Left ventricle myocardium superior (tissue), 1 donor: ENCODE measurements at places on chromosomes 2 and 18. TPM values are rescaled to one million over a fixed set of nuclear protein-coding genes. Genes with fewer than 3 reads are reported as not detected.
A peak's percentile ranks its signal among the peaks of the same experiment; 100 is the strongest.

The TWIST2 gene
- 2.6 TPM for total RNA-seq

The KCNJ13 gene
- not detected for total RNA-seq

DNA sequence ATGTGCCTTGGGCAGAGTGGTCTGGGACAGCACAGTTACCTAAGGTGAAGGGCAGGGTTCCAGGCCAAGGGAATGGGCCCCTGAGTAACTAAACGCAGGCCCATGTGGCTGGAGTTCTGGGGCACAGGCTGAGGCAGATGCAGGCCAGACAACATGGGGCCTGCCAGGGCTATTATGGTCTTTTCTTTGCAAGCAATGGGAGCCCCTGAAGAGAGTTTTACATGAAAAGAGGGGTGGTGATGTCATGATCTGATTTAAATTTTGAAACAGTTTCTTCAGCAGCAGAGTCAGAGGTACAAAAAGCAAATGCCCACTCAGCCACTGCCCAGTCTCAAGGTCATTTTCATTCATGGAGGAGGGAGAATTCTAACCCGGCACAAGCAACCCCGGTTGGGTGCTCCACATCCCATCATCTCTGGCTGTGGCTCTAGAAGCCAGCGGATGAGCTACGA is 5.6 kb downstream of the CHST10 start:
- DNase-seq: no peak

- DNase-seq: no peak
Measured at GRCh38 chr2:9594366-9595054, 36.3 kb downstream of the YWHAQ start.

DNA sequence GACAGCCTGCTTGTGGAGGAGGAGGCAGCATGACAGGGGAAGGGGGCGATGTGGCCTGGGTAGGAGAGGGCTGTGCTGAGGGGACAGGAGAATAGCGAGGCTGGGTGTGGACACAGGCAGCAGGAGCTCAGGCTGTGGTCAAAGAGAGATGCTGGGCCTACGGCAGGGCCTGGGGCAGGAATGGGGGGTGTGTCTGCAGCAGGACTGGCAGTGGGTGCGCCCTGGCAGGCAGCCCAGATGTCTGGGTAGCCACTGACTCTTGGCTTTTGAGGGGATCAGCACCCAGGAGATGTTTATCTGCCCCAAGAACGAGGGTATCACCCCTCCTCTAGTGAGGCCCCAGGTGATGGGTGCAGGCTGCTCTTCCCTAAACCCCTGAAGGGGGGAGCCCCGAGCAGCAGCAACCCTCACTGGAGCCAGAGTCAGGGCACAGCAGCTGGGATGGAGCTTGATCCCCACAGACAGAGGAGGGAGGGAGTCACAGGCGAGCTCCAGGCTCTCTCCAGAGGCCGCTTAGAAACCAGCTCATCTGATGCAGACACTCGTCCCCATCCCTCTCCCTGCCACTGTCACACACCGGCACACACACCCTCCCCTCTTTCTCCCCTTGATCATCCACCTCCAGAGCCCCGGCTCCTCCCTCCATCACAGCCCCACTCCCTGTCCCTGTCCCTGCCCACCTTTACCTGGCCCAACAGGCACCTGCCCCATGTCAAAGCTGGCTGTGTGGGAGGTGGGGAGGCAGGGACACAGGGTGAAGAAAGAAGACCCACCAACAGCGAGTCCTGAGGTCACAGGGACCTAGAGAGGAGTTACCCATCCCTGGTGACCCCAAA is 29.8 kb upstream of the TNS1 start:
- no peak for DNase-seq

DNA sequence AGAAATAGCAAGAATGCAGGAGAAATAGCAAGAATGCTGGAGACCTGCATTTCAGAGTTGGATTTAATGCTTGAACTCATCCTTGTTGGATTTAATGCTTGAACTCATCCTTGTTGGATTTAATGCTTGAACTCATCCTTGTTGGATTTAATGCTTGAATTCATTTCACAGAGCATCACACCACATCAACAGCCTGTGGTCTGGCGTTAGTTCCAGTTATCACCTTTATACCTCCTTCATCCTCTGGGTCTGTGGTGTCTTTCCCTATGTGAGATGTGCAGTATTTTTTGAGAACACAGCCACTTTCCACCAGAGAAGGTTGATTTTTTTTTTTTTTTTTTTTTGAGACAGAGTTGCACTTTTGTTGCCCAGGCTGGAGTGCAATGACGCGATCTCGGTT is 546.4 kb upstream of the SOX11 start:
- no peak for DNase-seq

The BOLL gene
- total RNA-seq: not detected

DNA sequence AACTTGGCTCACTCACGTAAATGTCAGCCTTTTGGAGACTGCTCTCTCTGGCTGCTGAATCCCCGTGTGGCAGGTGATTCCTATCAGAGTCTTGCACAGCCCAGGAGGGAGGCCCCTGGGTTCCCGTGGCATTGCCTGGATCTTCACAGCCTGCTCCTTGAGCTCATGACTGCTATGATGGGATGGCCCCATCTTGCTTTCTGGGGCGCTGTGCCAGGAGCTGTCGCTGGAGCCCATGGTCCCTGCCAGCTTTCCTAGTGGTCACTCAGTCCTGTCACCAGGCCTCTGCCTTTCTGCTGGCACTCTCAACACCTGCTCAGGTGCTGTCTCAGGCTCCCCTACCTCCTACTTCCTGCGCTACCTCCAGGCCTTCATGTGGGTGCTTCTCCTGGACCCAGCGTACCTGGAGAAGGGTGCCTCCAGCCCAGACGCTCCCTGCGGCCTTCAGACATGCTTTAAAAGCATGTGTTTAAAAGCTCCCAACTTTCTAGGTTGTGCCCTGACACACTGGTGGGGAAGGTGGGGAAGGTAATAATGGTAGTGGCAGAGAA is 110.1 kb downstream of the MCFD2 start:
- no peak for DNase-seq

DNA sequence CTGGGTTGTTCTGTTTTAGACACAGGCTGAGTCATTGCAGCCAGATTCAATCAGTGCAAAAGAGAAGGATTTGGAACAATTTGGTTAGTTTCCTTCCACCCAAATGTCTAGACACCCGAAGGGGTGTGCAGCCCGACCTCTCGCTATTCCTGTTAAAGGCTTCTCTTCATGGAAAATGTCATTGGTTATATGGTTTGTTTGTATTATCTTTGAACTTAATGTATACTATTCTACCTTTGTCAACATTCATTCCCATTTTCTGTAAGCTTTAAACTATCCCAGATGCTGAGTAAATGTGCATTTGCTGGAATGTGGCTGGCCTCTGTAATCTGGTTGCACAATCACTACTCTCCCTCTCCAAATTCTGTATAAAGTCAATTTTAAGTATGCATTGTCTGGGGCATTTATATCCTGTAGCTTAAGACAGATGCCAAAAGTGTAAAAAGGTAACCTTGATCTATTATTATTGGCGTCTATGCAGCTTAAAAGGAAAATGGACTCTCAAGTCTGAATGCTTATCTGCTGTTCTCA is 80.4 kb upstream of the RND3 start:
- DNase-seq: no peak

The SLC38A11 gene
- total RNA-seq: 1.0 TPM

DNA sequence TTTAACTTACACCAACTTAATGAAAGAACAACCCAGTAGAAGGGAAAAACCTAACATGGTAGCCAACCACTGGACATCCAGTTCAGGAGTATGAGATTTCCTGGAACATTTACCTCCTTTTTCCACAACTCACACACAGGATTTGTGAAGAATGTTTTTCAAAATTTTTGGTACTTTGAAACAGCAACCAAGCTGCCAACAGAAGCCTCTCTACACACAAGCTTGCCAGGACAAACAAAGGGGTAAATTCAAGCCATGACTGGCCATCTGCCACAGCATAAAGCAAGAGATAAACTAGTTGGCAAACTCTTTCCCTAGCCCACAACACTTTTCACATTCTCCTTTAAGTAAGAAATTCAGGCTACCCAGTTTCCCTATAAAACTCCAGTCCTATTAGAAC is 21.4 kb downstream of the MGAT4A start:
- DNase-seq: no peak

DNA sequence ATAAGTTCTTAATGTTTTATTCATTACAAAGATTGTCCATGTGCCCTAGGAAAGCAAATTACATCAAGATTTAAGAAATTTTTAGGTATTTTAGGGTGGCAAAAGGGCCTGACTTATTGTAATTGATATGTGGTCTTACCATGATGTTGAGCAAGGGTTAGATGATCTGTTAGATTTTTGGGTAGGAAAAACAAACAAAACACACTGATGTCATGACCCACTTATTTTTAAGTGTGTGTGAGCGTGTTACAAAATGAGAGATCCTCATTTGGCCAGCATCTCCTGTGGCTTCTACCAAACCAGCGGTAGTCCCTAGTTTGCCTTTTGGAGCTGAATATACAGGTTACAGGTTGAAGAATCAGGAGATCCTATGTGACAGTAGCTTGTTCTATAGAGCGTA is 89.8 kb upstream of the ITGB6 start:
- no peak for DNase-seq

The CIDEA gene
- 0.52 TPM for total RNA-seq

- peak; percentile 97 for DNase-seq
Measured at GRCh38 chr18:79393635-79394533, 1.8 kb upstream of the NFATC1 start.

DNA sequence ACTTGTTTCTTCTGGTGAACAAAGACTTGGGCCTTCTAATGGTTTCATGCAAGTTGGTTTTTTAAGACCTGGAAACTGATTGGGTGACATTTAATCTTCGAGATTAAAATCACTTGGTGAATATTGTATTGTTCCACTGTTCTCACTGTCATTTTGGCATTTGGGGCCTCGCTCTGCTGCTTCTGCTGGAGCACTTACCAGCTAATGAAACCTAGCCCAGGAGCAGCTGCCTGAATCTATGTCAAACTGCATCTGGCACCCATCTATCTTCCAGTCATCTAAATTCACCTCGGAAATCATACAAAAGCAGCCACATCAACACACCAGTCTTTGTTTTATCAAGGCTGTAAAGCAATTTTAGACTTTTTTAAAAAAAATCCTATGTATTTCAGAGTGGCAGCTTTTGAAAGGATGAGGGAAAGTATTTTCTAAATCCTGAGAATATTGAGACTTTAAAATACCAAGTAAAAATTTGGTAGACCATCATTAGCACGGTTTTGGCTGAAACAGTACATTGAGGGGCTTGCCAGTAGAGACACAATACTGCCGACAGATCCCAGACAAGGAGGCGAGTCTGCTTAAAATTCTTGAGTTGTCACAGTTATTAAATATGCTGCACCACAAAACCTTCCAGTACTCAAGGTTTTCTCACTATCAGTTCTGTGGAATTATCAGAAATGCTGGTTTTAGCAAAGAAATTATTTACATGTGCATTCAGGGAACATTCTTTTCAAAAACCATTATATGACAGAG is 26.1 kb upstream of the SERTAD2 start:
- no peak for DNase-seq

GRCh38 chr18:38076346-38077070 is 510.9 kb upstream of the CELF4 start:
- no peak for DNase-seq

GRCh38 chr2:234001380-234002160 is 48.9 kb upstream of the SPP2 start:
- no peak for DNase-seq

The EVX2 gene
- not detected for total RNA-seq

GRCh38 chr2:105409717-105410116 is 10.9 kb upstream of the FHL2 start:
- DNase-seq: peak; percentile 78

The GRB14 gene
- 27.8 TPM for total RNA-seq

GRCh38 chr2:138267902-138268254 is 233.7 kb upstream of the SPOPL start:
- DNase-seq: no peak

DNA sequence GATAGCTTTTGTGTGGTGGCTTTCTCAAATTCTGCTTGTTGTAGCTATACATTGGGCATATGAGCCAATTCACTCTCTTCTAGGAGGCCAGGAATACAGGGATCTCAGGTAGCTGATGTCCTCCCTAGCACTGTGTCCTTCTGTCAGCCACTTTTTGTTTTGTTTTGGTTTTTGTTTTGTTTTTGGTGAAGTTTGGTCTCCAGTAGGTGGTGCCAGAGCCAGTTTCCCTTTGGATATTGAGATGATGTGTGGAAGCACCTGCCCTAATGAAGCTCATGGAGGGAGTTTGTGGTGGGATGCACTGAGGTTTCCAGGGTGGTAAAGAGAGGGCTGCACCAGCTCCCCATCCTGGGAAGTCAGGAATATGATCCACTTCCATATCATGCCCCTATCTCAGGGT is 100.5 kb upstream of the VWC2L start:
- DNase-seq: no peak

- DNase-seq: no peak
Measured at GRCh38 chr2:121992700-121993099, 237.2 kb downstream of the TSN start.

GRCh38 chr2:21915201-21915600 is 791.4 kb downstream of the TDRD15 start:
- no peak for DNase-seq

DNA sequence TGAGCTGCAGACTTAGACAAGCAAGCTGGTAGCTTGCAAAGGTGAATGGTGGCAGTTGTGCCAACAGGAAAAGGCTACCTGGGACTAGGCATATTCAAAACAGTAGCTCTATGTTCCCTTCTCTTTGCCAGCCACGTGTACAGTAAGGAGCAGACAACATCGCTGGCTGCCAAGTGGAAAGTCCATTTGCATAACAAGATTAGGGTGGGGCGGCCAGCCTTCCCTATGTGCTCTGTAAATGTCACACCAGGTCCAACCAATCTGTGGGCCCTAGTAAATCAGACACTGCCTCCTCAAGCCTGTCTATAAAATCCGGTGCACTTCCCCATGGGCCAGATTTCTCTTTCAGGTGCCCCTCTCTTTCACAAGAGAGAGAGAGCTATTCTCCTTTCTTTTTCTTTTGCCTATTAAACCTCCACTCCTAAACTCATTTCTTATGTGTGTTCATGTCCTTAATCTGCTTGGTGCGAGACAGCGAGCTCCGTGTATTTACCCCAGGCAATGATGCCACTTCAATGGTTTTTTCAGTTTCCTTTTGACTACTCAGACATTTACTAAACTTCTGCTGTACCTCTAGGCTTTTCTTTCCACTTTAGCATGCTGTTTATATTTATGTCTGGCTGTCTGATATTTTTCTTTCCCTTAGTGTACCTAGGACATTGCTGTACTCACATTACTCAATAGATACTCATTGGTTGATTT is 297.4 kb upstream of the GCFC2 start:
- DNase-seq: no peak

DNA sequence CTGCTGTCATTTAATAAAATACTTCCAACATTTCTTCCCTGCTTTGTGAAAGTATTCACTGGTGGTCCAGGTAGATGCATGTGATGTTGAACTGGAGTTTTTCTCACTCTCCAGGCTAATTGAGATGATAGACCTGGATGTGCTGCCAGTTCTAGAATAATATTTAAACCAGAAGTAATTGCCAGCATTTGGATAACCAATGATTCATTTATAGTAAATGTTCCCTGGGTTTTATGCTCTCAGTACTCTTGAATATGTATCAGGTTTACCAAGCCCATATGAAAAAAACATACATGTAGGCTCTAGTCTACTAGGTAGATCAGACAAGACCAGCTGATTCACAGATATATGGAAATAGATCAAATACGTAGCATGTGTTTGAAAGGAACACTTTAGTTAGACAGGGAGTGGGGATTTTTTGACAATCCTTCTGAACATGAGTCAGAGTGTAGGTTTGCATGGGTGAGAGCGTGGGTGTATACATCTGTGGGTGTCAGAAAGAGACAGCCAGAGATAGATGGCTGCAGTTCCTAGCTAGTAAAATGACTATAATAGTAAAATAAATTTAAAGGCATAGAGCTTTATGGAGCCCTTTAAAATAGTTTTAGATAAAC is 115.1 kb downstream of the NAB1 start:
- DNase-seq: no peak

The PCARE gene
- total RNA-seq: 0.84 TPM

- DNase-seq: no peak
Measured at GRCh38 chr2:2839782-2840531, 508.9 kb upstream of the MYT1L start.
